Substantia nigra (tissue), 51 donors: ENCODE measurements at places on chromosomes 13 and 19.

DNA sequence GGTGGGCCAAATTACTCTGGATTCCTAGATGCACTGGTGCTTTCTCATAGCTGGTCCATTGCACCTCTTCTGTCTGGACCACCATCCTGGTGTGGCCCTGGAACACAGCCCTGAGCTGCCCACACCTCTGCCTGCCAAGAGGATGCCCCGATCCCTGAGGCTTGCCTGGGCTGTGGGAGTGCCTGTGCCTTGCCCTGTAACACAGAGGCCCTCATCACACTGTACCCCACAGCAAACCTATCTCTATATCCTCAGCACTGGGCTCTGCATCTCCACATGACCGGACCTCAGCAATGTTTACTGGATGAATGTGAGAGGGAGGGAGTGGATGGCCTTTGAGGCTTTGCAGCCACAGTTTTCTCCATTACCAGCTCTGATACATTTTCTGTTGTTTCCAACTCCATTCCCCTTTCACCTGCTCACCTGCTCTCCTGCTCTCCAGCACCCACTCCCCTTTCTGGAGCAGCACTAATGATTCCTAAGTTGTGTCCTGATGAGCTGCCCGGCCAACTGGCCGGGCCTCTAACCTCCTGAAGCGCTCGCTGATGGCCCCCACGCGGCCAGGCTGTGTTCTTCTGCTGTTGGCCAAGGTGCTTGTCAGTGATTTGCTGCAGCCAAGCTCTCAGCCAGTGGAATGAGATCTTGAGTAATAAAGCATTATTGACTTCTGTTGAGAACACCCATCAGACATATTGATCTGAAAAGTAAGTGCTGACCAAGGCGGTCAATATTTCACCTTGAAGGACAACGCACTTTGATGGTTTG lies 232.6 kb downstream of the TEX29 start:
- DNase-seq = no peak

- DNase-seq = no peak
Measured at GRCh38 chr13:53238261-53238660, 209.6 kb downstream of the OLFM4 start.

GRCh38 chr13:98083507-98083906 lies 59.4 kb upstream of the FARP1 start:
- DNase-seq = no peak

DNA sequence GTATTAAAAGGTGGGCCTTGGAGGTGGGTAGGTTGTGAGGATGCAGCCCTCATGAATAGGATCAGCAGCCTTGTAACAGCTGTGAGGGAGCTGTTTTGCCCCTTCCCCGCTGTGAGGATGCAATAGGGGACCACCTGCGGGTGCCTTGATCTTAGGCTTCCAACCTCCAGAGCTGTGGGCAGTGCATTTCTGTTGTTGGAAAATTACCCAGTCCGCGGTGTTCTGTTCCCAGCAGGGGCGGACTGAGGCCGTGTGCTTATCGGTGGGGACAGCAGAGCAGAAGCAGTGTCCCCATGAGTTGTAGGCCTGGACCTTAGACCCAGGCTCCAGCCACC lies 54.8 kb upstream of the TEX29 start:
- no peak for DNase-seq

GRCh38 chr19:39969266-39969665 lies 1.7 kb upstream of the PSMC4 start:
- DNase-seq = no peak
